ENCODE measurements at places on chromosomes 11 and 22.

- no peak for DNase-seq
Measured at GRCh38 chr11:79087238-79087960, 353.4 kb downstream of the TENM4 start.

- DNase-seq: no peak
Measured at GRCh38 chr11:118521892-118522311, 5.4 kb upstream of the TTC36 start.

DNA sequence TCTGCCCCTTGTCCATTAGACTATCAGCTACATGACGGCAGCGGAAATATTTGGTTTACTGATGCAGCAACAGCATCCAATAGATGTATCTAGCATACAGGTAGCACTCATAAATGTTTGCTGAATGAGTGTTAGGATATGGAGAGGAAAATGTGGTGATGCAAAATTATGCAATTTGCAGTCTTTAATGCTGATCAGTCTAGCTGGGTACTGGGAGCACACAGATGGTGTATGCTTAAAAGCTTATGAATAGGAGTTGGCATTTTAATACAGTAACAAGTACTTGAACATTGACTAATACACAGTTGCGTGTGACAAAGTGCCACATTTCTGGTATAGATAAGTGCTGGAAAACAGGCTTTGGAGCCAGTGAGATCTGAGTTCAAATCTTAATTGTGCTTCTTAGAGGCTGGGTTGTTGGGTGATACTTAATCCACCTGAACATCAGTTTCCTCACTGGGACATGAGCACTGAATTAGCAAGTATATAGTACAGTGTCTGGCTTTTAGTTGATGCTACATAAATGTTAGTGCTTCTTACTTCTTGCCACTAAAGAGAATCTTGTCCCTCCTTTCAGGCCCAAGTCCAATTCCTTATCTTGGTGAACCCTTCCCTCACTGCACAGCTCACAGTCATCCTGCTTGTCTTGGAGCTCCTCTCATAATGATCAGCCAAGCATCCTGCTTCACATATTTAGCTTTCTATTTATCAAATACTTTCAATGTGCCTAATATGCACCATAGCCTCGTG is 99.6 kb downstream of the TIMP3 start:
- no peak for DNase-seq

- DNase-seq: no peak
Measured at GRCh38 chr11:91703042-91703441, 521.6 kb upstream of the FAT3 start.

DNA sequence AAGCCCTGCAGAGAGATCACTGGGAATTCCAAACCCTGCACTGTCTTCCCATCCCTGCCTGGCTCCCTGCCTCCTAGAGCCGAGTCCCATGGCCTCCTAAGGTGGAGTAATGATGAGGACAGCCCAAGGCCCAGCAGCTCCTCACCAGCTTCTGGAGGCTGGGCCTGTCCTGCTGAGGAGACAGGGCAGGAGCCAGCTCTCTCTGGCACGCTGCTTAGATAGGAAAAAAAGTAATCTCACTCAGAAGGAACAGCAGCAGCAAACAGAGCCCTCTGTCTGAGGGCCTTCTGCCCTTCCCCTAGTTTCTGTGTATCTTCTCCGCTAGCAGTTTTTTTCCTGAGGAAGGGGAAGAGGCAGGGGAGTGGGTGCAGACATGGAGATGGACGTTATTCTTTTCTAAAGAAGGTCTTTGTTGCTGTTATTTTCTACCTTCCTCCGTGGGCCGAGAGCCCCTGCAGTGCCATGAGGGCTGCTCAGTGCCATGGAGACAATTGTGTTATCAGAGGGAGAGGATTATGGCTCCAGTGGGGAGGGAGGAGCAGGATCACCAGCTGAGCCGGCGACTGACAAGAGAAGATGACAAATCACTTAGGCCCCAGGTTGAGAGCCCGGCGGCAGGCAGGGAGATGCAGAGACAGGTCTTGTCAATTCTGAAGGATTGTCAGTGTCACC is 315.3 kb downstream of the BUD13 start:
- no peak for DNase-seq

DNA sequence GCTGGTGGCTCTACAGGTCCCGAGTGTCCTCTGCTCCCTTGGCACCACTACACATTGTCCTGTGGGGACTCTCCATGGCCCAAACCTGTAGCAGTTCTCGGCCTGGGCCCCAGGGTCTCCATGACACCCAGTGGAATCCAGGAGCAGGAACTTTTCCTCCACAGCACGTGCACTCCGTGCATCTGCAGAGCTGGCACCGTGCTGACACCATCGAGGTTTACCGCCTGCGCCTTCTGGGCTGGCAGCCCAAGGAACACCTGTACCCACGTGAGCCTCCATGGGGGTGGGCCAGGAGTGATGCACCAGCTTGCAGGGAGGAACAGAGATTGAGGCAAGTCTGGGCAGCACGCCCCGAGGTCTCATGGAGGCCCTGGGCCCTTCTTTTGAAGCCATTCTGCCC is 25.2 kb downstream of the TSPAN32 start:
- DNase-seq: no peak

DNA sequence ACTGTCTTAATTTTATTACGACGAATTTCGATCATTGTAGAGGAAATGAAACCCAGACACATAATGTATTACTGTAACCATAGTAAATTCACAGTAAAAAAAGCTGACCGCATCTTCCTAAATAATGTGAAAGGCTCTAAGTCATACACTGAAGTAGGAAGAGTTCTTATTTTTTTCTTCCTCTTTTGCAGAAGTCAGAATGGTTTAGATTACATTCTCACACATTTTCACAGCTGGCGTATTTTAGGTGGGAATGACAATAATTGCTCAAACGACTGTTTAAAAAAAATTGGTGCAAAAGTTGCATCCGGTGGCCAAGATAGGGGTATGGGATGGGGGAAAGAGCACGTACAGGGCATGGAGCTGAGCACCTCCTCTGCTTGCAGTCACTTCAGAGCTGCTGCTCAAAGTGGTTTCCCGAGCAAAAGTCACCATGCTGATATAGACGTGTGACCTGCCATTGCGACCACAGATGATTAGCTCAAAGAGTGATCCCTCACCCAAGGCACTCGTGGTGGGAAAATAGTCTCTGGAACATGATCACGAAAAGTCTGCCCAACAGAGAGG is 35.3 kb downstream of the MMP13 start:
- DNase-seq: no peak

DNA sequence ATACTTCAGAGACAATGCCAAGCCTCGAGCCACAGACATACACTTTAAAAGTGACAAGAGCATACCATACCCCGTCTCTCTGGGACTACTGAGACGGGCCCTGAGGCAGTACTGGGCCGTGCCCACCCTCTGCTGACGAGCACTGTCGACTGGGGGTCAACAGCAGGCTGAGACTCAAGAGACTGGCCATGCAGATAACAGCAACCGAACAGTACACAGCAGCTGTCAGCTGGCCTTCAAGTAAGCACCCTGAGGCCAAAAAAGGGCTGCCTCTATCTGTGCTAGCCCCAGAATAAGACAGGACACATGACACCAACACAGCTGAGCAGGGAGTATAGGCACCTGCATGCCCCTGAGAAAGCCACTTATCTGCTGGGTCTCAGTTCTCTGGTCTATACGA is 18.9 kb upstream of the TMEM121B start:
- no peak for DNase-seq

GRCh38 chr11:48062649-48063048 is 82.3 kb downstream of the PTPRJ start:
- no peak for DNase-seq

- no peak for DNase-seq
Measured at GRCh38 chr22:22910272-22911240, 22.9 kb downstream of the IGLL5 start.

GRCh38 chr22:27804470-27805297 is 3.1 kb upstream of the MN1 start:
- DNase-seq: no peak

- DNase-seq: no peak
Measured at GRCh38 chr11:19574916-19575315, 137.7 kb upstream of the NAV2 start.

All from stimulated activated CD8-positive, alpha-beta memory T cell treated with anti-CD3 and anti-CD28 coated beads, Interleukin-2, amount 100 ng/mL, for 1 hour (primary cell).